ENCODE measurements at places on chromosomes 1 and 21.
A peak's percentile ranks its signal among the peaks of the same experiment; 100 is the strongest.

- no peak for DNase-seq
These were observed 20.4 kb upstream of the FMOD start for GRCh38 chr1:203371288-203371687.

- no peak for DNase-seq
These were observed 20.4 kb downstream of the LEPR start for GRCh38 chr1:65440915-65441314.

GRCh38 chr1:211474451-211474850, 17.5 kb downstream of the RD3 start:
- no peak for DNase-seq

DNA sequence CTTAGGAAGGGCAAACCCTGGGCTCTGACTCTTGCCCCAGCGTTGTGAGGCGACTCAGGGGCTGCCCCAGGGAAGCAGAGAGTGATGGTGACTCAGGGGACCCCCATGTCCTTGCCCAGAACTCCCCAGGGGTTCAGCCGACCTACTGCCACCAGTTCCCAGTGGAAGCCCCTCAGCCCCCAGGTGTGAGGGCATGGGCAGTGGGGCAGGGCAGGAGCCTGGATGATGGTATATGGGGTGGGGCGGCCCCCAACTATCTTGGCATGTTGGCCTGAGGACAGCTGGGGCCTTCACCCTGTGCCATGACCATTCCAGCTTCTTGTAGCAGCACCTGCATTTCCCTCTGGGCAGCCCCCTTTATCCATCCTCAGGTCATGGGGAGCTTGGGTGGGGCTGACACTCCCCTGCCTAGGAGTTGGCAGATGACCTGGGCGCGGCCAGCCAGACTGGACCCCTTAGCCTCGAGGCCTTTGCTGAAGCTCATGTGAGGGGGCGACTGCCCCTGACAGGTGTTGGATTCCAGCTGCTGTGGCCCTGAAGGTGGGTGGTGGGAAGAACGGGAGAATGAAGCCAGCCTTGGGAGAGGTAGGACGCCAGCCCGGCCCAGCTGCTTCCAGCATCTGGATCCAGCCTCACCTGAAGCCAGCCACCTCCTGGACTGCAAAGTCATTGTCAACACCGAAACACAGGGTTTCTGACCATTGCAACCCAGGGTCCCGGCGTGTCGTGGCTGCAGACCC, 1.8 kb upstream of the FNDC10 start:
- no peak for DNase-seq

DNA sequence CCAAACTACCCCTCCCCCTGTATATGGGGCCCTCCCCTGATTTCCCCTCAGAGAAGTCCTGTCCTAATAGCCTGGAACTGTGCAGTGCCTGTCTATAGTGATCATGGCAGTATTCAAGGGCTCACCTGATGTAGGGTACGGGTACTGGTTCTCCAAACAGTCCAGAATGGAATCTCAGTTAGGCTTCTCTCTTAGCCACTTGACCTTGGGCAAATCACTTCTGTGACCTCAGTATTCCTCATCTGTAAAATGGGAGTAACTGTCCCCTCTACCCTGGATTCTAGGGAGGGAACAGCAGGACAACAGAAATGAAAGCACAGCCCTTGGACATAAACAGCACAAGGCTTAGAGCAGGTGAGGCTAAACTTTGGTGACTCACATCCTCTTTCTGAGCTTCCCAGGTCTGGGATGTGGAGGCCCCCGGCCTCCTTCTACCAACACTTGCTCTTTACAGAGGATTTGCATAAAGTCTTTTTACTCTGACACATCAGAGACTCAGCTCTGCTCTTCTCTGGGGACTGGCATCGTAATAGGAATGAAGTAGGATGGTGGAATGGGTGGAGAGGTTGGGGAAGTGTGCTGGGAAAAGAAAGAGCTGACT, 20.0 kb upstream of the PDZK1IP1 start:
- no peak for DNase-seq

DNA sequence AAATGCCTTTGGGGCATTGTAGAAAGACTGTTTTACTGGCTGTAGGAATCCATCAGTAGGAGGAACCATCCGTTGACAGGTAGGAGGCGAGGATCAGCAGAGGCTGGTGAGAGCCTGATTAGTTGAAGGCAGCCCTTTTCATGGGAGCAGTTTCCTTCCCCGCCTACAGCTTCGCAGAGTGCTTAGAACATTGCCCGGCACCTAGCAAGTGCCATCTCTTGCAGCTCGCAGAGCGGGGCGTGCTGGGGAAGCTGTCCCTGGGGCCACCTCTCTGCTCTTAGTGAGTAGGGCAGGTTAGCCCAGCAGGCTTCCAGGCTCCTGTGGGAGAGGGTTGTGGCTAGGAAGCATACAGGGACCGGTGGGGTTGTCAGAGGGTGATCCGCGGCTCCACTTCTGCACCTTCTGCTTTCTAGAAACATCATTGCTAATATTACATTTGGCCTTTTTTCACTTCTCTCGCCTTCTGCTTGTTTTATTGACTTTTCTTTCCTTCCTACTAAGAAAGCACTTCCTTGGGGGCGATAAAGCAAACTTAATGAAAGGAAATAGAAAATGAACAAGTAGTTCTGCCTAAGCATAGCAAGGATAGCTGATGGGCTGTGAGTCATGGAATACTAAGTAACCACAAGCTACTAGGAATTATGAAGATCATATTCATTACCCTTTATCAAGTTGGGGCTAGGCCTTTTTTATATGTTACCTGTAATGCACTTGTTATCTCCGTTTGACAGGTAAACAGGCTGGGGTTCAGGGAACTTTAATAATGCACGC, 176.7 kb downstream of the GALNT2 start:
- DNase-seq = no peak

- DNase-seq = no peak
These were observed 50.5 kb upstream of the ATF3 start for GRCh38 chr1:212557739-212558692.

GRCh38 chr21:28602546-28602945, 390.1 kb downstream of the LTN1 start:
- no peak for DNase-seq

GRCh38 chr1:177784936-177785335, 184.9 kb downstream of the SEC16B start:
- DNase-seq = no peak

GRCh38 chr1:183274836-183275235, 88.8 kb downstream of the LAMC2 start:
- DNase-seq = no peak

DNA sequence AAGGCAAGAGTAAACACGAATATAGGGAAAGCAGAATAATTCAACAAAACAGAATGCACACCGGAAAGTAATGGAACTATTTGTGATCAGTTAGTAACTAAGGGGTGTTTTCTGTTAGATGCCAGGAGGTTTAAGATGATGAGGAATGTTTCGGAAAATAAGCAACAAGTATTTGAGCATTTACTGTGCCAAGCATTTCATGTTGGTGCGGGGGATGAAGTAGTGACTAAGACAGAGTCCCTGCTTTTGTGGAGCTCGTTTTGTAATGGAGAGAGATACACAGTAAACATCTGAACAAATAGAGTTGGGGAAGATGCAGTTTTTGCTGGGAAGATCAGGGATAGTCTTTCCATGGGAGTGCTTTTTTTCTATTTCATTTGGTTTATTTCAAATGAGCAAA, 78.7 kb downstream of the DYRK1A start:
- DNase-seq = no peak

GRCh38 chr1:36384542-36385409, 948 bp downstream of the STK40 start:
- peak; percentile 24 for DNase-seq

GRCh38 chr21:43317254-43317748, 109.6 kb downstream of the SIK1 start:
- no peak for DNase-seq

DNA sequence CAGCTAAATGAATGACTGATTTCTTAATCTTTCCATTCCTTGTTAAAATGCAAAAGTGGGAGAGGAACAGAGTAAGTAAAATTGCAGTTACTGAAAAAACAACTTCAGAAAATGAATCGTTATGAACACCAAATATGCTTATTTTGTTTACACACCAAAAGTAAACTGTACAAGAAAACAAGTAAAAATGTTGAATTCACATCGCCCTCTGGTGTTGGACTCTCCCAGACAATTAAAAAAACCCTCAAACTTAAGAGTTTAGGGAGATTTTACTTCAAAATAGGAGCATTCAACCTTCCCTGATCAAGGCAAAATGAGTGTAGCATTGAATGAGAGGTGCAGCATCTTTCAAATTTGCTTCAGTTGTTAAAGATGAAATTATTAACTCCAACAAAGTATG, 19.4 kb upstream of the ESRRG start:
- no peak for DNase-seq

DNA sequence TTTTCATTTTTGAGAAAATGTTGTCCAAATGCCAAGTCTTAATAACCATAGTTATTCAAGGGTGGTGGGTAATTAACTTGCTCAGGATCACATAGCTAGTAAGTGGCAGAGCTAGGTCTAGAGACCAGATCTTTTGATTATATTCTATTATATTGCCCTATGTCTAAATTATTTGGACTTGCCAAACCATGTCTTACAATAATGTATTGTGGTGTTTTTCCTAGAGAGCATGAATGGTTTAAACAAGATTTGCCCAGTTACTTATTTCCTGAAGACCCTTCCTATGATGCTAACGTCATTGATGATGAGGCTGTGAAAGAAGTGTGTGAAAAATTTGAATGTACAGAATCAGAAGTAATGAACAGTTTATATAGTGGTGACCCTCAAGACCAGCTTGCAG, 58.6 kb downstream of the PRKAA2 start:
- no peak for DNase-seq

DNA sequence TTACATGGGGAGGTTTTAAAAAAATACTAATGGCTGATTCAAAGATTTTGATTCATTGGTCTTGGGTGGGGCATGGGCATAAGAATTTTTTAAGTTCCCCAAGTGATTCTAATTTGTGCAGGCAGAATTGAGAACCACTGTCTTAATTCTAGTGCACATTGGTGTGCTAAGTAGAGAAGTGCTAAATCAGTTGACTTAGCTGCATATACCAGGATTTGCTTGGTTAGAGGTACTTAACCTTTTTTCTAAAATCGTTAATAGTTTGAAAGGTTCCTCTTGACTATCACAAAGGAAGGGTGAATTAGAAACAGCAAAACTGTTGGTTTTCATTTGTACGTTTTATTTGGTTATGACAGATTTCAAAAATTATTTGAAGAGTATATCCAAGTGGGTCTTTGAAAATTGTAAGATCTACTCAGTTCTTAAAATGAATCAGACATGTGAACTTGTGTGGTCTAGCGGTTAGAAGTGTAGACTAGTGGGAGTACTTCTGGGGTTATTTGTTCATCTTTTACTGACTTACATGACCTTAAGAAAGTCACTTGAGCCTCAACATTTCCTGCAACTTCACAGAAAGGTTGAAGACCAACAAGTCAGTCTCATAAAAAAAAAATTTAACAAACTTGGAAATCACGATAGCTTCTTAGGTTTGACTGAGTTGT, 66.7 kb downstream of the RPAP2 start:
- no peak for DNase-seq

GRCh38 chr1:25502957-25503356, 40.4 kb upstream of the LDLRAP1 start:
- no peak for DNase-seq

GRCh38 chr1:165686121-165686970, 12.0 kb downstream of the ALDH9A1 start:
- no peak for DNase-seq

- DNase-seq = no peak
These were observed 80.4 kb downstream of the ATP1A1 start for GRCh38 chr1:116453481-116453880.

DNA sequence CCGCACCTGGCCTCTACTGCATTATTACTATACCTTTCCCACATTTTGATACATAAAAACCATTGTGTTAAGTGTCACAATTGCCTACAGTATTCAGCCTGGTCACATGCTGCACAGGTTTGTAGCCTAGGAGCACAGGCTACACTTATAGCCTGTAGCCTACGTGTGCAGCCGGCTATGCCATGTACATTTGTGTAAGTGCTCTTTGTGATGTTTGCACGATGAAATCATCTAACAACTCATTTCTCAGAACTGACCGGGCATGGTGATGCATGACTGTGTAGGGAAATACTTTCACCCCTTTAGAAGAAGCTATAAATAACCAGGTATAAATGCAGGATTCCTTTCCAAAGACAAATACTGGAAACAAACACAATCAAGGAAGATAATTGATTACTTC, 12.1 kb downstream of the ERG start:
- peak; percentile 70 for DNase-seq

GRCh38 chr21:45014747-45015468, 59.5 kb upstream of the ADARB1 start:
- no peak for DNase-seq
